Cardiac muscle cell (in vitro differentiated cells and primary cell): ENCODE measurements at places on chromosomes 13 and 19.

DNA sequence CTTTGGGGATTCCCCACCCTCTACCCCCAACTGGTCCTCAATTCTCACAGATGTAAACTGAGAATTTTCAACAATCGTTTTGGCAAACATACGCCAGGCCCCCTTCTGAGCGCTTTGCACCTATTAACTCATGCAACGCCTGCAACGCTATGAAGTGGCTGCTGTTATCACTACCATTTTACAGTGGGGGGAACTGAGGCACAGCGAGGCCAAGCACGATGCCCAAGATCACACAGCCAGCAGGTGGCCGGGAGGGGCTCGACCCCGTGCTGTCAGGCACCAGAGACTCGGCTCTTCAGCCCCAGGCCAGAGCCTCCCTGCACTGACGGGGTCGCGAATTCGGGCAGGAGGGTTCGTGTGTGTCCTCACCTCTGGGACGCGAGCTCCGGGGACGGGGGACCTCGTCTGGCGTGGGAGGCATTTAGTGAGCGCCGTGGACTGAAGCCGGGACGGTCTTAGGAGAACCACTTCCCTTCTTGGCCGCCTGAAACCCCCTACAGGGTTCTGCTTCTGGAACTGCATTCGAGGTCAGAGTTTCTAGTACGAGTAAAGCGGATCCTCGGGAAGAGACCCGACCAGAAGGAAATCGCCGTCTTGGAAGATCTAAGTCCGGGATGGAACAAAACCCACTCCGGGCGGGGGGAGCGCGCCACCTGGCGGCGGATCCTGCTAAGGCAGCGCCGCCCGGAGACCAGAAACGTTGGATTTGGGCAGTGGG is 21.0 kb downstream of the ZNF114 start:
- peak; percentile 89 for DNase-seq
- peaks cover 8% of the 10 kb centered on the region for H3K36me3 ChIP-seq
- H3K4me1 ChIP-seq: no peaks in the 10 kb centered on the region
- H3K27me3 ChIP-seq: no peaks in the 10 kb centered on the region
- peak overlapping the region; percentile 26 for H3K4me3 ChIP-seq

- no peak overlapping the region for H3K27ac ChIP-seq
- H3K4me3 ChIP-seq: no peak overlapping the region
These were observed 220.8 kb upstream of the MAB21L1 start for GRCh38 chr13:35697186-35697730.

- peaks cover 7% of the 10 kb centered on the region for H3K27me3 ChIP-seq
- no peaks in the 10 kb centered on the region for H3K36me3 ChIP-seq
- no peaks in the 10 kb centered on the region for H3K4me1 ChIP-seq
- peak overlapping the region; percentile 36 for H3K4me3 ChIP-seq
These were observed 690 bp upstream of the ARRDC2 start for GRCh38 chr19:18007044-18007916.

- no peaks in the 10 kb centered on the region for H3K27me3 ChIP-seq
- H3K4me1 ChIP-seq: no peaks in the 10 kb centered on the region
- H3K4me3 ChIP-seq: no peak overlapping the region
- DNase-seq: no peak
- no peak overlapping the region for H3K27ac ChIP-seq
These were observed 52.2 kb downstream of the AP1M1 start for GRCh38 chr19:16249826-16250404.

- H3K27me3 ChIP-seq: no peaks in the 10 kb centered on the region
- H3K36me3 ChIP-seq: no peaks in the 10 kb centered on the region
- DNase-seq: peak; percentile 48
- H3K4me1 ChIP-seq: no peaks in the 10 kb centered on the region
- no peak overlapping the region for H3K4me3 ChIP-seq
These were observed 65.8 kb downstream of the KATNAL1 start for GRCh38 chr13:30241532-30241931.
